ENCODE measurements at places on chromosomes 5 and 9.
A peak's percentile ranks its signal among the peaks of the same experiment; 100 is the strongest.

- no peak for DNase-seq
Measured at GRCh38 chr5:136109453-136110135, 23.1 kb upstream of the SMAD5 start.

DNA sequence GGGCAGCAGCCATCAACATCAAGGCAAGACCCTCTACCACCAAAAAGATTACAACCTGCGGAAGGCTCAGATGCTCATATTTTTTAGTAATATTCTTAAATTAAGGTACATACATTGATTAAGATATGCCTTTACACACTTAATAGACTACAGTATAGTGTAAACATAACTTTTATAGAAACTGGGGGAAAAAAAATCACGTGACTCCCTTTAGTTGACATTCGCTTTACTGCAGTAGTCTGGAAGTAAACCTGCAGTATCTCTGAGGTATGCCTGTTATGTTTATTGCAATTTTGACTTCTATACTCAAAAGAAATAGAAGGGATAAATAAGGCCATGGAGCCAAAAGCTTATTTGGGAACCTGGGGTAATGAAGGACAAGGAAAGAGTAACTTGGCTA is 15.1 kb upstream of the GCNT4 start:
- no peak for DNase-seq

DNA sequence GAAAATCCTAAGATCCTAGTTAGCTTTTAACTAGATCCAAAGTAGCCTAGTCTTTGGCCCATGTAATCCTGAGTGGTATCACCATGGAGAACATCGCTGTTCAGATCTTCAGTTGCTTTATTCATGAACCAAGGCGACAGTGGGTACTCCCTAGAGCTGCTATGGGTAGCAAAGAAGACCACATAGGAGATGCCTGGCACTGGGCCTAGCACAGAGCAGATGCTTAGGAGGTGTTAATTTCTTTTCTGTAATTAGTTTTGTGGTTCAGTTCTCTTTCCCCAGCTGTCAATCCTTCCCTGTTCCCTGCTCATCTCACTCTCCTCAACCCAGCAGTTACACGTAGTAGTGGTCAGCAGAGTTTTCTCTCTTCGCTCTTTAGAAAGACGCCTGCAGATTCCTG is 9.3 kb downstream of the CAST start:
- DNase-seq, result no peak

DNA sequence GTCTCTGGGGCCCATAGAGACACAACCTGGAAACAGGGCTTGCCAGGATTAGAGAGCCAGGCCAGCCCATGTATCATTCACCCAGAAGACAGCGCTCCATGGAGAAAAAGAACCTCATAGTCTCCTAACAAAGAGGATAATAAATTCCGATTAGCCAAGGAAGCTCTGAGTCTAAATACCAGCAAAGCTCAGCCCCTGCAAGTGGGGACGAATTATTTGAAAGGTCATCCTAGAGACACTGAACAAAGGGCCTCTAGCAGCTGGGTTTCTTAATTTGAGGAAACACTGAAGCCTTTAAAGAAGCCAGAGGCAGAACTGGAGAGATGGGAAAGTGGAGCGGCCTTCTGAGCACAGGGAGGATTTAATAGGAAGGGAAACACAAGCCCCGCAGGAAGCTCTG is 287.1 kb upstream of the ZNF462 start:
- DNase-seq, result peak; percentile 23

- no peak for DNase-seq
Measured at GRCh38 chr5:122638581-122638980, 136.3 kb upstream of the SNX2 start.

DNA sequence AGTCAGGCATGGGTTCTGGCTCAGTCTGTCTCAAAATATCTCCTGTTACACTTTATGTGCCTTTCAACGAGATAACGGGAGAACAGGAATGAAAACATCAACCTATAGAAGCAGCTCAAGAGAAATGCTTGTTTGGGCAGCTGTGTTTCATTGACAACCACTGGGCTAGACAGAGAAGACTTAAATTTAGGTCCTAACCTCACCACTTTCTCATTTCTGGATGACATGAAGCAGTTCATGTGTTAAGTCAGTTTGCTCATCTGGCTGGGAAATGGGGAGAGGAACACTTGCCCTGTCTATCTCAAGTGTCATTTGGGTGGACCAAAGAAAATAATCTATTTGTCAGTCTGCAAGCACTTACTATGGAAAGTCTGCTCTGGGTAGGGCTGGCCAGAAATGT is 66.7 kb upstream of the PCA3 start:
- DNase-seq, result no peak

GRCh38 chr5:28864006-28864405 is 1825.6 kb upstream of the CDH9 start:
- no peak for DNase-seq

DNA sequence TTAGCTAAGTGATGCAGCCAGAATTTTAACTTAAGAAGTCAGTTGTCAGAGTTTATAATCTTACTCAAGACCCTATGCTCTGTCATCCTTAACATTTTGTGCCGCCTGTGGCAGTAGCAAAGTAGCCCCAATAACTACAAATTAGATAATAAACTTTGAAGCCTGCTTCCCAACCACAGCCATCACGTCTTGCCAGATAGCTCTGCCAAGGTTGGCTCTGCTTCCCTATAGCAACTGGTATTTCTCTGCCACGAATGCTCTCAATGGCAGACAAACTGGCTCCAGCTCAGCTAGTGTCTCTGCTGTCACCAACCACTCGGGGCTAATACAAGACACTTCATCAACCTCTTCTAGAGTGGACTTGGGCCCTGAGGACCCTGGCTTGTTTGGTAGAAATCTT is 576.1 kb downstream of the CDH12 start:
- no peak for DNase-seq

DNA sequence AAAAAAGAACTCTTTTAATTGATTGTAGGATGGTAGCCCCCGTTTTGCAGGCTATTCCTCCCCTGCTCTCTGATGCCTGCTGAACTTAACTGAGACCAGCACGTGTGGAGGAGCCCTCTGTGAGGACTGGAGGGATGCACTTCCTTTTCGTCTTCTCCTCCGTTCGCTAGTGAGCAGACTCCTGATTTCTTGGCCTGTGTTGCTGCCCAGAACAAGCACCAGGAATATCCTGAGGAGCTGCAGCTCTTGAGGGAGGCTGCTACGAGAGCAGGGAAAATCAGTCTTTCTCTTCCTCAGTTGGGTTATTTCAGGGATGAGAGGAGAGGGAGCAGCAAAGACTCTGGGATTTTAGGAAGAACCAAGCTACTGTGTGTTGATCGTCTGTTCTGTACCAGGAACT is 74.7 kb downstream of the ARHGAP26 start:
- DNase-seq, result no peak

DNA sequence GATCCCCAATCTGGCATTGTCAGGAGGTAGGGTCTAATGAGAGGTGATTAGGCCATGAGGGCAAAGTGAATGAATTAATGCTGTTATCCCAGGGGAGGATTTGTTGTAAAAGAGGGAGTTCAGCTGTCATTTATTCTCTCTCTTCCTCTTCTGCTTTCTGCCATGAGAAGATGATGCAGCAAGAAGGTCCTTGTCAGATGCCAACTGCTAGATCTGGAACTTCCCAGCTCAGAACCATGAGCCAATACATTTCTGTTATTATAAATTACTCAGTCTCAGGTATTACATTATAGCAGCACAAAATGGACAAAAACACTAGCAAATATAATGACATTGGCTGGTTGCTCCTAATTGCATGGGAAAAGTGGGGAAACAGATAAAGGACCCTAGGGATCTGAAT is 15.6 kb upstream of the BICD2 start:
- no peak for DNase-seq

DNA sequence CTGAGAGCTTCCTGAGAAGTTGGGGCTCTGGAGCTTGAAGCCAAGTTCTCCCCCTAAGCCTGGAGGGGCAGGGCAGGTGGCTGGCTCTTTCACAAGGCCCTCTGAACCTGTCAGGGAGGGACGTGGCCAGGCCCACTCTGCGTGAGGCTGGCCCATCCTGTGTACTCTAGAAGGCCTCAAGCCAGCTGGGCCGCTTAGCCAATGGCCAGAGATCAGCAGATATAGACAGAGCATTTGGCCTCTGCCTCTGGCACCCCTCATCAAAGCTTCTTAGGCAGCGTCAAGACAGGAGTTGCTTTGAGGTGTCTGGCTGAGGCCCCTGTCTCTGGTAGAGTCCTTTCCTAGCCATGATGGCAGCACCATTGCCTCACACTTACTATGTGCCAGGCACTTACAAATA is 105.6 kb downstream of the FGF18 start:
- no peak for DNase-seq

GRCh38 chr5:36957953-36958537 is 81.5 kb downstream of the NIPBL start:
- no peak for DNase-seq

DNA sequence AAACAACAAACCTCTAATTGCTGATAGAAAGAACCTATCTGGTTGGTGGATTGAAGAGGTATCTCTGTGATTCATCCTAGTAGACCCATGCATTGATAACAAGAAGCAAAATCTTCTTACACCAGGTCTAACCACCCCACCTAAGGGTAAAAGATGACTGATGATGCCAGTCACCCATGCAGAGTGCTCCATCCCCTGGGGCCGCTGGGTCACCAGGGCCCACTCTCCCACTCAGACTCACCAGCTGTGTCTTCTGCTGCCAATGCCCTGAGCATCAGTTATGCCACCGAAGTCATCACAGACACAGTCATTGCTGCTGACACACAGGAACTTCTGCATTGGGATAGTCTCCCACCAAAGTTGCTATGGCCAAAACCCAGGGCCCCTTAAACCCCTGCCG is 44.7 kb upstream of the ERCC6L2 start:
- DNase-seq, result no peak

DNA sequence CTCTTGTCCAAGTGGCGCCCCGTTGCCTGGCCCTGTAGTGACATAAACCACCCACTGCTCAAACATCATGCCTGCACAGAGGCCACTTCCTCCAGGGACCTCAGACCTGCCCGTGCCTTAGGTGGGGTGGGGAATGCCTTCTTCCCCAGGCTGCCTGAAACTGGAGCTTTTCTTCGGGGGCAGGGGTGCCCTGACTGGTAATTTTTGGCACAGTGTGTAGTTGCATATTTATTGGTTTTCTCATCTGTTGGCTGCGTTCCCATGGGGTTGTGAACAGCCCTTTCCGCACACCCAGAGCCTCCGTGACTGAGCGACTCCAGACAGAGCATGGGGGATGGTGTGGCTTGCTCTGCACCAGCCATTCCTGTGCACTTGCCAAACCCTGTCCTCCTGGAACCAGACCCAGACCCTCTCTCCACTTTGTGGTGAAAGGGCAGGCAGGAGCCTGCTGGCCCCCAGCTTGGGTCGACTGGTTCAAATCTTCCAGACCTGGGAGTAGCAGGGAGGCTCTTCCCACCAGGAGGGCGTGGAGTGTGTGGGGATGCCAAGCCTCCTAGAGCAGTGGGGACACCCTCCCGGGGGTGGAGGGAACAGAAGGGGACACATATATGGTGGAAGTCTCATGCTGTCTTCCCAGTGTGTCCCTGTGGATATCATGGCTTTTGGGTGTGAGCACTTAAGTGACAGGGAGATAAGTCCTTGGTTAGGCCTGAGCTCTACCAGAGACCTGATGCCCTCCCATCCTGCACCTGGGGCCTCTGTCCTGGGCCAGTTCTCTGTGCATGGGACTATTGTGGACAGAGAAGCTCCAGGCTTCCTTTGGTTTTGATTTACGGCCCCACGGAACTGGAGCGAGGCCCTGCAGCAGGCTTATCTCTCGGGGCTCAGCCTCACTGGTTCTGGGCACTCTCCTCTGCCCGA is 39.6 kb downstream of the WNK2 start:
- DNase-seq, result peak; percentile 80

GRCh38 chr9:33703430-33704102 is 91.8 kb upstream of the PRSS3 start:
- DNase-seq, result no peak

- DNase-seq, result no peak
Measured at GRCh38 chr5:168176941-168177340, 114.5 kb upstream of the WWC1 start.

- no peak for DNase-seq
Measured at GRCh38 chr5:92695123-92696003, 885.7 kb downstream of the NR2F1-AS1 start.

- DNase-seq, result no peak
Measured at GRCh38 chr9:19631181-19631580, 157.7 kb downstream of the SLC24A2 start.

DNA sequence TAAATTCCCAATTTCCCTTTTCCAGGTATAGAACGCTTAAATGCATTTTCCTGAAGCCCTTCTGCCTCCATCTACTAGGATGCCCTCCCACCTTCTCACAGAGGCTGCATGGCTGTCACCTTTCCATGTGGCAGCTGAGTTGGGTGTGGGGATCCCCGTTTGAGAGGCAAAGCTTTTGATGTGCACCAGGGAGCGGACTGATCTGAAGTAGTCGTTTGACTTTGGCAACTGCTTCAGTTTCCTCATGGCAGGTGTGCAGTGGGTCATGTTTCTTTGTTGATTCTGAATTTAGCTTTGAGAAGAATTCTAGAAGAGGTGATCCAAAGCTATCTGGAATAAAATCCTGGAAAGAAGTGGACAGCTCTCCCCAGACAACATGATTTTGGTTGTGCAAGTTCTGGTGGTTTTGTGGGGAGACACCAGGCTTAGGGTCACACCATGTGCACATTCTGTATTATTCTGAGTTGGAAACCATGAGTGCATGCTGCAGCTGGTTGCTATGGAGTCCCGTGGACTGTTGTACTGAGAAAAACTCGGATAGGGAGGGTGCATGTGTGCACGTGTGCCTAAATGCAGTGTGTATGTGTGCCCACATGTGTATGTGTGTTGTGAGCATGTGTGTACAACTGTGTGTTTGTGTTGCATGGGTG is 63.5 kb downstream of the GADD45G start:
- no peak for DNase-seq

DNA sequence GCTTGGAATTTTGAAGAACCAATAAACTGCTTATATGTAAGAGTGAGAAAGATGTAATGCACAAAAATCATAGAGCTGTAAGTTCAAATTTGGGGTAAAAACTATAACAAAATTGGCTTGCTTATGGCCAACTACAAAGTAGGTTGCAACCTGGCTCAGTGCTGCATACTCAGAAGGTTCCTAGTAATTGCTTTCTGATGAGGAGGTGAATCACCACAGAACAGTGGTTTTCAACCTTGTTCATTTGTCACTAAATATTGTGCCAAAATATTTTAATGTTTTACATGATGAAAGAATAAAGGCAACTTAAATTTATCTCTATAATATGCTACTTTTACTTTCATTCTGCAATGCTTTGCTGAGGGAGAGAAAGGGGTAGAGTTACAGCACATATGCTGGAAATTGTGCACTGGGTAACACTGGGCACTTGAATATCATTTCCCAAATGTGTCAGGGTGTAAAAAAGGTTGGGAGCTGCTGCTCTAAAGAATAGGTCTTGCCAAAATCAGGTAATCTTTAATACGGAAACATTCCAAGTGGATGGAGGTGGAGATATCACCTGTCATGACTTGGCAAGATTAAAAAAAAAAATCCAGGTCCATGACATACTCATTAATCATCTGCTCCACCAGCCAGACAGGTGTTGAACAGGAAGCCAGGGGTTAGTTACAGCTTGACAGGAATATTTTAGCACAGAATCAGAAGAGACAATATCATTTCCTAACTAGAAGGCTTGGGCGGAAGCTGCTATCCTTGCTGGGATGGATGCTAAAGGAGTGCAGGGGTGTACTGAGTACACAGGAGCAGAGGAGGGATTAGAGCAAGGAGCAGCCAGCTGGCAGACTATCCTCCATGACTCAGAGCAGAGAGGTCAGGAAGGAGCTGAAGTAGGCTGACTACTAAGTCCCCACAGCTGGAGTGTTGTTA is 34.6 kb upstream of the CCL21 start:
- peak; percentile 83 for DNase-seq

Data from umbilical cord (tissue), 2 donors.